H4 (cell line): ENCODE measurements at places on chromosomes 3 and 15. TPM values are rescaled to one million over a fixed set of nuclear protein-coding genes. Genes with fewer than 3 reads are reported as not detected.

DNA sequence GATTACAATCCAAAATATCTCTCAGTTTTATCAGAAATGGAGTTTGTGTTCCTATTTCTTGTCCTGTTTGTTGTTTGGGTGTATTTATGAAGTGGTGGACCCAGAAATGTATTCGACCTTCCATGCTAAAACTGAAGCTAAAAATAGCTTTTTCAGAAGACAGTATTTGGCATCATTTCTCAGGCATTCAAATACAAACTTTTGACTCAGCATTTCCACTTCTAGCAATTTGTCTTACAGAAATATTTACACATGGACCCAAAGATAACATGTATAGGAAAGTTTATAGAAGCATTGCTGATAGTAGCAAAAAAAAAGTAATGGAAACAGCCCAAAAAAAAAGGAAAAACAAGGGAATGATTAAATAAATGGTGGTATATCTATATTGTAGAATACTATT, 156.3 kb downstream of the HCN4 start:
- DNase-seq, result no peak

DNA sequence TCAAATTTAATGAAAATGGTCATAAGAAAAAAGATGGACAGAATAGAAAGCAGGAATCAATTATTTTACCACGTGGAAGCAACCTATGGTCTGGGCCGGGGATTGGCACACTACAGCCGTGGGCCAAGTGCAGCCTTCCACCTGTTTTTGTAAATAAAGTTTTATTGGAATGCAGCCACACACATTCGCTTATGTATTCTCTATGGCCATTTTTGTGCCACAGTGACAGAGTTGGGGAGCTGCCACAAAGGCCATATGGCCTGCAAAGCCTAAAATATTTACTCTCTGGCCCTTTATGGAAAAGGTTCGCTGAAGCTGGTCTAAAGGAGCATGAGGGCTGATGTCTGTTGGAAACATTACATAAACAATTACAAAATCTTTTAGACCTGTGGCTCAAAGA, 144.8 kb downstream of the TMCO5A start:
- DNase-seq, result no peak

DNA sequence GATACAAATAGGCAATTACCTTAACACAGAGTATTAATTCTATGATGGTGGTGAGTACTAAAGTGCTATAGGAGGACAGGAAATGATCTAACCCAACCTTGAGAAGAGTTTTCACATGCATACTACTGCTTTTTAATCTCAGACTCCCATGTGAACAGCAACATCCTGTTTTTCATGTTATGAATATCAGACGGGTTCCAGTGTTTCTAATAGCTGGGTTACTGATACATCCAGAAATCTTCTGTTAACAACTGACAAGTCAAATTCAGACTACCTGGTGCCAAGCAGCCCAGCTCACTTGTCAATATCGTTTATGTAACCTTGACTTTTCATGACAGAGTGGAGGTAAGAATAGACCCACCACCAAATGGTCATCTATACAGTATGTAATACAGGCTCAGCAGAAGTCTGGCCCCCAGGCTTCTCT, 220.2 kb upstream of the COL8A1 start:
- DNase-seq, result no peak

DNA sequence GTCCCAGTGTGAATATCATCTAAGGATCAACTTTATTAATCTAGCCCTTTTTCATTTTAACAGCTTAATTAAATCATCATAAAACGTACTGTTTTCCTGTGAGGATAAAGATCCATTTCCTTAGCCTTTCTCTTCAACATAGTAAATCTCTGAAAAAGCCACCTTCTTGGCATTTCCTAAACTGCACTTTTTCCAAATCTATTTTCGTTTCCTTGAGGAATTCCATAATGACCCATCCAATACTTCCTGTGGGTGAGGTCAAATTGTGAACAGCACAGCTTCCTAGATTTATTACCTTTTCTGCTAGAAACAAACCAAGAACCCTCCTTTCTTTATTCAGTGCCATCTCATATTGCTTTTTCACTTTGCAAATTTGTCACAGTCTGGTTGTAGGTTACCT, 129.4 kb upstream of the CNTN4 start:
- DNase-seq, result peak; percentile 5

RNF123 gene
- 8.4 and 11.8 TPM in 2 replicates for total RNA-seq

DNA sequence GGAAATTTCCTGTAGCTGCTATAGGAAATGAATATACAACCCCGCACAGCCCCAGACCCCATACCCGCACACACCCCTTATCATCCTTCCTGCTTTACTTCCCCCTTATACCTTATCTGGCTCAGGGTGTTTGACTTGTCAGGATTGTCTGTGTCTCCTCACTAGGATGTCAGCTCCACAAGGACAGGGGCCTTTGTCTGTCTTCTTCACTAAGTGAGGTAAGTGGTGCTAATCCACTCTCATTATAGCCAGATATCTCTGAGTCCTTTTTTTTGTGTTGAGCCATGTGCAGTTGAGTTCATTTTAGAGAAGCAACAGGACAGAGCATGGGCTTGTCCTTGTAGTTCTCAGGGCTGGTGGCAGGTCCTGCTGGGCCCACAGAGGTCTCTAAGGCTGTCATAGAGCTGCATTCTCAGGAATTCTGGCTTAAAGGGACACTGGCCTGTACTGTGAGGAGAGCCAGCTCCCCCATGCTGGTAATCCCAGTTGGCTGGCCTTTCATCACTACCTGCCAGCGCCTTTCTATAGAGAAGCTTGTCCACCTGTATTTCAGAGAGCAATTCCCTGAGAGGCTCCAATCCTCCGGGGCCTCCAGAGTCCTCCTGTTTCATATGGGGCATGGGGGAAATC, 9.0 kb downstream of the KY start:
- no peak for DNase-seq

DNA sequence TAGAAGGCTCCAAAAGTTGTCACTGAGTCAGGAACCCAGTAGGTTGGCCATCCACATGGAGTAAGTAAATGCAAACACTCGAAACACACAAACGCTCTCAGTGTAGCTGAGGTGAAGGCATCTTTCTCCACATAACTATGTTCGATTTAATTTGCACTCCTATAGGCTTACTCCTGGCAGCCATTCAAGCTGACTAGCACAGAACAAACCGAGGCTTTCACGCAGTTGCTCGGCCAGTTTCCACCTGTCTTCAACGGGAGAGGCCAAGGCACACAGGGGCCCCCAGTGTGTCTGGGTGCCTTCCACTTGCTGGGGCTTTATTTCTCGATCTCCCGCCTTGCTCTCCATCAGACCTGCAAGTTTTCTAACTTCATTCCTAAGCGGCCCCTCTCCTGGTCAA, 18.9 kb downstream of the RGMA start:
- no peak for DNase-seq

- DNase-seq, result peak; percentile 61
These were observed 34.4 kb downstream of the PAQR9 start for GRCh38 chr3:142929109-142929508.

DNA sequence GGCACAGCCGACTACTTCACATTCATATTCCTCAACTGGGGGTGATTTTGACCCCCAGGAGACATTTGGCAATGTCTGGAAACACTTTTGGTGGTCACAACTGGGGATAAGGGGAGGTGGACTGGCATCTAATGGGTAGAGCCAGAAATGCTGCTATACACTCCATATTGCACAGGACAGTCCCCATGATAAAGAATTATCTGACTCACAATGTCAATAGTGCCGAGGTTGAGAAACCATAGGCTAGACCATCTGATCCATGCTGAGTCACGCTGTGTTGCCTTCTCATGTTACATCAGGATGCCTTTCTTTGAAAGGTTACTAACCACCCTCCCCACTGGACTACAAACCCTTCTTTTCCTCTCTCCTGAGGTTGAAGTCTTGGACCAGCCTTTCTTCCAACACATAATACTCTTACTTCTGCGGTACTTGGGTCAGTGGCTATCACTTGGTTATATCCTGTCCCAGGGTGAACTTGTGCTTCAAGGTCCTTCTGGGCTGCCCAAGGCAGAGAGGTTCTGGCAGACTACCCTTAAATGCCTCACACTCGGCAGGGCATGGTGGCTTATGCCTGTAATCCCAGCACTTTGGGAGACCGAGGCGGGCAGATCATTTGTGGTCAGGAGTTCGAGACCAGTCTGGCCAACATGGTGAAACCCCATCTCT, 68.8 kb downstream of the CTNNB1 start:
- peak; percentile 91 for DNase-seq

DNA sequence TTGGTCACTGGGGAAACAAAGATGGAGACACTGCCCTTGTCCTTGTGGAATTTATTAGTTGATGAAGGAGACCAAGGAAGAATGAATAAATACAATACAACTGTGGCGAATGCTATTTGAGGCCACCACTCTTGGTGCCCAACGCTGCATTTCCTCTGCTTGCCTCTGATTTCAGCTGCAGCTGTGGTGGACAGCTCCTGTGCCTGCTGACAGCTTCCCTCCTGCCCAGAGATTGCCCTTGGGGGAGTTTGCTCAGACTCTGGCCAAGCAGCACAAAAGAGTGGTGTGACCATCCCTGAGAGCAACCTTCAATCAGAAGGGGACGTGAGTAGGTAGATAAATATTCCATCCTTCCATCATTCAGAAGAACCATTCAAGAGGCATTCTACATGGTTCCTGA, 64.6 kb upstream of the FHIT start:
- peak; percentile 3 for DNase-seq

MAP2K5 gene
- total RNA-seq, result 6.6 and 9.4 TPM in 2 replicates

- DNase-seq, result no peak
These were observed 76.1 kb upstream of the DCLK3 start for GRCh38 chr3:36840453-36840921.

DNA sequence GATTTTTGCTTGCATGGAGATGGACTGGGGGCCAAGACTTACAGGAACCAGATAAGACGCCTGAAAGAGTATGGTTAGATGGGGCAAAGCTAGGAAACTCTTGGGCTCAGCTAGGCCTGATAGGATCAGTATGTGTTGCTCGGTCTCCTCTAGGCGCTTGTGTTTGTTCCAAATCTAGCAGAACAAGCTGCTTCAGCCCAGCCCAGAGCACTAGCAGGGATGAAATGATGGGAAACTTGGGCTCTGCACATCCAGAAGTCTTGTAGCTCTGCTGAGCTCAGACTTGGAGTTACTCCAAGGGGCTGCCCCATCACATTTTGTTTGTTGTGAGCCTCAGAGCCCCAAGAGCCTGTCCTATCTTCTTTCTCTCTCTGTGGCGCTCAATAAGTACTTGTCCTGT, 34.7 kb downstream of the FOXL2 start:
- DNase-seq, result no peak

P2RY14 gene
- total RNA-seq, result not detected in 2 replicates

AMT gene
- 1.2 TPM in 1 of 2 replicates, not detected in the other for total RNA-seq
